ENCODE measurements at places on chromosomes 4 and X. TPM values are rescaled to one million over a fixed set of nuclear protein-coding genes. Genes with fewer than 3 reads are reported as not detected.
A peak's percentile ranks its signal among the peaks of the same experiment; 100 is the strongest.

Gene PHOX2B
- total RNA-seq: 0.11 TPM

GRCh38 chr4:70443329-70443728 lies 28.7 kb upstream of the MUC7 start:
- H3K4me3 ChIP-seq: no peak overlapping the region
- no peaks in the 10 kb centered on the region for H3K4me1 ChIP-seq
- H3K27ac ChIP-seq: no peak overlapping the region

DNA sequence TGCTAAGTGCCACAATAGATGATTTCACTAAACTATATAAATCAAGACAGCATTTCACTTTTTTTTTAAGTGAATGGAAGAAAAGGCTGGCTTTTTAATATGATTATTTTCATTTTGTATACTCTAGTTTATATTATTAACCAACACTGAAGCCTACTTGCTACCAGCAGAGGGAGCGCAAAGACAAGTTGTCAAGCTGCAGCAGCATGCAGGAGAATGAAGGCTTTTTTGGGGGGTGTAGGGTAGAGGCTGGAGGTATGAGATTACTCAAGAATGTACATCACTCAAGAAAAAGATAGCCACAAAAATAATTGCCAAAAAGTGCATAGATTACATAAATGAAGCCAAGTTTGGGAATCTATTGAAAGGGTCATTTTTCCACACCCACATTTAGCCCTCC lies 519.5 kb downstream of the FGF13 start:
- H3K36me3 ChIP-seq: no peaks in the 10 kb centered on the region
- no peak overlapping the region for H3K27ac ChIP-seq
- no peak overlapping the region for H3K4me3 ChIP-seq
- DNase-seq: peak; percentile 84
- no peaks in the 10 kb centered on the region for H3K4me1 ChIP-seq

Gene CSN1S1
- not detected for total RNA-seq

DNA sequence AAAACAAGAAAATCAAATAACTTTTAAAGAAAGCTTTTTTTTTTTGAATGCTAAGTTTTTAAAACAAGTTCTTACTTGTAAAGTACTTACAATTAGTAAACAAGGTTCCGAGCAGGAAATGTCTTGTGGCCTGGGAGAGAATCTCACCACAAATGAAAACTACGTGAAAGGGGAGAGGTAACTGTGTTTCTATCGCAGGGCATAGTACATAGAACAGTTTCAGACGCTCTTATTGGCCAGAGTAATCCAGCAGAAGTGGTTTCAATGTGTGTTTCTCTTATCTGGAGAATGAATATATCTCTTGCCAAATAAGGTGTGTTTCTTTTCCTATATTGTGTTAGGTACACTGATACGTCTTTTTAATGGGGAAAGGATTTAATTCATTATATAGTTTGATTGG lies at the start of gene PLAC8:
TSS of gene PLAC8 (minus strand) at position 154 of the 400 bp plus-strand sequence. CDS start 6,808 bp downstream, outside the sequence.
- no peak for DNase-seq
- H3K4me3 ChIP-seq: no peak within 1 kb of the TSS
- peaks cover 4% of the 10 kb centered on the region for H3K4me1 ChIP-seq
- H3K27ac ChIP-seq: no peak within 1 kb of the TSS
- H3K27me3 ChIP-seq: peaks cover 2% of the 10 kb centered on the region

- H3K27me3 ChIP-seq: no peaks in the 10 kb centered on the region
- DNase-seq: no peak
- H3K4me1 ChIP-seq: no peaks in the 10 kb centered on the region
- no peak overlapping the region for H3K27ac ChIP-seq
Observed at GRCh38 chr4:46432923-46433322, 43.0 kb upstream of the GABRA2 start.
